Epithelial cell of esophagus (primary cell): ENCODE measurements at places on chromosomes 7 and 10.

DNA sequence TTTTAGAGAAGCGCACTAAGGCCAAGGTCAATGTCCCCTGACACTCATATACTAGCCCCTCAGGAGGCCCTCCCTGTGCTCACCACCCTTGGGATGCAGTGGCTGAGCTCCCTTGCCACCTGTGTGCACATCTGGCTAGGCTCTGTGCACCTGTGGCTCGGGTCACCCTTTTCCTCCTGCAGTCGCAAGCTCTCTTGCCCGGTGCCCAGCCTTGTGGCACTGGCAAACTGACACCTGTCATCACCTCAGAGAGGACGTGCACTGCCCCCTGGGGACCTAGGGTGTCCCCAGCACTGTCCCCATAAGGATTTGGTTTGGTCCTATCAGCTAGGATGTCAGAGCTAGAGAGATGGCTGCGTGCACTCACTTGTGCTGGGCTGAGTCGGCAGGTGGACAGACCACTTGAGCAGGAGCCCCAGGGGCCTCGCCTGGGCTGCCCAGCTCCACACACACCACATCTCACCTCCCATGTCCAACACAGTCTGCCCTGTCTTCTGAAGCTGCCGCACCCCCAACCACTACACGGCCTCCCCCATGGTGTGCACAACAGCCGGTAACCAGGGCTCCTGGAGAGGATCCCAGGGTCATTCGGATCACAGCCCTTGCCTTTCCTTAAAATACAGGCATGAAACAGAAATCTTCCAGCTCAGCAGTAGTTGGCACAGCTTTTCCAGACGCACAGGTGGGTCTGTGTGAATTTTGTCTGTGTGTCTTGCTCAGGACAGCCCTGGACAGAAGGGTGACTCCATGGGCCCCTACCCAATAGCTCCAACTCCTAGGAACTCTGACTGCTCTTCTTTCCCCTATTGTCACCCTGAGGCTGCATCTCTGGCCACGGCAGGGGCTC lies 111.0 kb downstream of the GRID1 start:
- DNase-seq, result no peak

DNA sequence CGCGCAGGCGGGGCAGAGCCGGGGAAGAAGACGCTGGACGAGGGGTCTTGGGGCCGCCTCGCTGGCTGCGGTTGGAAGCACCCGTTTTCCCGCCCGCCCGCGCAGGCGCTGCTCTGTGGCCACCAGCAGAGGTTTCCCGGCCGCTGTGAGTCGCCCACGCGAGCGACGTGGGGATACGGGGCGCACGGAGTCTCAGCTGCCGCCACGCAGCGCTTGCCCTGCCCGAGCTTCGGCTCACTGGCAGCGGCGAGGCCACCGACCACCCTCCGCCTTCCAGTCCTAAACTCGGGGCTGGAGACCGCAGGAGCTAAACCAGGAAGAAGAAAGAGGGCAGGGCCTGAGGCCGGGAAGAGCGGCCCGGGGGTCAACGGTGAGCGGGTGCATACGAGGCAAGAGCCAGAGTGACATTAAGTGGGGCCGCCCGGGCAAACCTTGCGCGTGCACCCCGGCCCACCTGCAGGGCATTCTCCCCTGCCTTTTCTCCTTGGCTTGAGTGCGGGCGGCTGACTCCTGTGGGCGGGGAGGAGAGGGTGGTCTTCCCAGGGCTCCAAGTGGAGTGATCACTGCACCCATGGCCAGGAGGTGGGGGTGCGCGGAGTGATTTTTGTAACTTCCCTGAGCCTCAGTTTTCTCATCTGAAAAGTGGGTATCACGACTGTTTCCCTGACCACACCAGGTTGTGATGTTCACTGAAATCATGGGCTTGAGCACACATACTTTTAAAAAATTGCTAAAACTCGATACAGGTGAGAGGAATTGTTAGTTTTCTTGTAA lies 7.1 kb upstream of the EMX2 start:
- DNase-seq, result no peak

- DNase-seq, result peak; percentile 29
These were observed 683 bp downstream of the MACROH2A2 start for GRCh38 chr10:70053218-70053840.

DNA sequence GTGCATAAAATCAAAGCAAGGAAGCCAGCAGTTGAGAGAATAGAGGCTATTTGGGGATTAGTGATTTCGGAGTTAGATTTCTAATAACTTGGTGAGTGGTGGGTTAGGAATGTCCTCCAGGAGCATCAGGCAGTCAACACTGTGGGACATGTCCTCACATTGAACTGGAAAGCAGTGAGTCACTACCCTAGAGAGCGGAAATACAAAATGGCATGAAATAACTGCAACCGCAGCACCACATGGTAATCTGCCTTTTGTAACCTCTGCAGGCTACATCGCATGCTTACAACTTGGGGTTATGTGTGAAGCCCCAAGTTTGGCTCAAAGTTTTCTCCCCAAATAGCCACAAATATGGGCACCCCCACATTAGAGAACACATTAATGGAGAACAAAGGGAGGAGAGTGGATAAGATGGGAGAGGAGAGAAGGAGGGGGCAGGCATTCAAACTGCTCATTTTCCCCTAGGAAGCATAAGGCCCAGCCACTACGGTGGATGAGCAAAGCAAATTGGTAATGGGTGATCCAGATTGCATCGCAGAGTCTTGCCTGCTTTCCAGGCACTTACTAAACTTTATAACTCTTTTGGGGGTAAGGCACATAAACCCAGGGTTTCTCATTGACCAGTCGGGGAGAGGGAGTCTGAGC lies 22.0 kb upstream of the SLF2 start:
- peak; percentile 93 for DNase-seq

GRCh38 chr10:1289591-1289990 lies 233.4 kb downstream of the WDR37 start:
- DNase-seq, result peak; percentile 92

DNA sequence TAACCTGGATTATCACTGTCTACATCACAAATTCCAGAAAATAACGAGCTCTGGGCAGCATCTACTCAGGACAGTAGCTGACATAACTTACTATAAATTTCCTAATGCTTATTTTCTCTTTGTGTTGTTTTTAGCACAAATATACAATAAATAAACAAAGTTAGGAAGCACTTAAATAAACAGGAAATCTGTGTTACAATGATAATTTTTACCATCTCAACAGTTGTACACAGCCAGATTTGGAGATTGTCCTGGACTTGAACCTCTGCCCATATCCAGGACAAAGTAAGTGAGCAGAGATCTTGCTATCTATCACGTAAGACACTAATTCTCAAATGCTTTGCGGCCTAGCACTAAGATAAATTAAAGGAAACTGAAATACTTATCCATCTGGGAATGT lies 48.7 kb downstream of the TSPAN12 start:
- DNase-seq, result no peak
